SK-MEL-5 (cell line): ENCODE measurements at places on chromosomes 1 and 21. TPM values are rescaled to one million over a fixed set of nuclear protein-coding genes. Genes with fewer than 3 reads are reported as not detected.

PSMD4 gene
- 370 and 398 TPM in 2 replicates for total RNA-seq

TMEM269 gene
- total RNA-seq, result not detected in 2 replicates

AADACL4 gene
- not detected in 2 replicates for total RNA-seq

NDUFS2 gene
- total RNA-seq, result 134 and 147 TPM in 2 replicates

- DNase-seq, result no peak
Measured at GRCh38 chr21:23488245-23488644, 2119.0 kb downstream of the MRPL39 start.

DNA sequence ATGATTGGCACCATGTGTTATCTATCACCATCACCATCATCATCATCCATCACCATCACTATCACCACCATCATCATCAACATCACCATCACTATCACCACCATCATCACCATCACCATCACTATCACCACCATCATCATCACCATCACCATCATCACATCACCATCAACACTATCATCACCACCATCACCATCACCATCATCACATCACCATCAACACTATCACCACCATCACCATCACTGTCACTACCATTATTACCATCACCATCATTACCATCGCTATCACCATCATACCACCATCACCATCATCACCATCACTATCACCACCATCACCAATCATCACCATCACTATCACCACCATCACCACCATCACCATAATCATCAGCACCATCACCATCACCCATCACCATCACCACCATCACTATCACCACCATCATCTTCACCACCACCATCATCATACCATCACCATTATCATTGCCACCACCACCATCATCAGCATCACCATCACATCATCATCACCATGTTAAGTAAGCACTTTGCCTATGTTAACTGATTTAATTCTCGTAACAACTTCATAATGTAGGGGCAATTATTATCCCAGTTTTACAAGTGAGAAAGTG lies 112.8 kb downstream of the LIPI start:
- DNase-seq, result no peak

GRCh38 chr1:157893686-157894085 lies 52.1 kb upstream of the CD5L start:
- DNase-seq, result no peak

GRCh38 chr21:36841866-36842265 lies 124.6 kb downstream of the HLCS start:
- DNase-seq, result no peak
